BE2C (cell line): ENCODE measurements at places on chromosomes 7 and 10.
A peak's percentile ranks its signal among the peaks of the same experiment; 100 is the strongest.

DNA sequence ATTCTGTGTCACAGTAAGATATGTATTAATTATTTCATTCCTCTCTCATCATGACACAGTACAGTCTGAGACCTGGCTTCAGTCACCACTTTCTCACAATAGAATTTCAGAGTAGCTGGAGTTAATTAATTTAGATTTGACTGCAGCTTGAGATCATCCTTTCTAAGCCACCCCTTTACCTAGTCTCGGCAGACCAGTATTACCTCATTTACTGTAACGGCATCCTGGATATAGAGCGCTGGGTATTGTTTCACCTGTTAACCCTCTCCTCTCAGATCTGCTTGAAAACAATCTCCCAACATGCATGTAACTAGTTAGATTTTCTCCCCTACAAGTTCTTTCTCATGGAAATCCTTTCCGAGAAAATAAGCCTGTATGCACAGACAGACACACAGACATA, 1057.5 kb downstream of the GATA3 start:
- DNase-seq, result no peak

DNA sequence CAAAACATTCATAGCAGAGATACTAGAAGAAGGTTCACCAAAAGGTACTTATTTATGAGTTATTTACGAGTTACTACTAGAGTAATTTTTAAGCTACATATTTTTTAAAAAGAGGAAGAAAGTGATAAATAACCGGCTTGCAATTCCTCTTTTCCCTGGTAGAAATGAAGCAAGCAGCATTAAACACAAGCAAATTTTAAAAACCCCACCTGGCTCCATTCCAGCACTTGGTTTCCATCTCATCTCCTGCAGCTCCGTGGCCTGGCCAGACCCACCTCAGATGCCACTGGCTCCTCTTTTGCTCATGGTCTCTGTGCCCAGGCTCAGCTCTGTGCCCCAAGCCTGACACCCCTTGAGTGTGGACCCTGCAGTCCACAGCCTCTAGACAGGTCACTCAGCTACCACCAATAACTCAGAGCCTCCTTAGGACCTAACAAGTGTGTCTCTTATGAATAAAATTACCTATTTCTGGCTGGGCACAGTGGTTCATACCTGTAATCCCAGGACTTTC, 479.5 kb downstream of the TNS3 start:
- no peak for DNase-seq

DNA sequence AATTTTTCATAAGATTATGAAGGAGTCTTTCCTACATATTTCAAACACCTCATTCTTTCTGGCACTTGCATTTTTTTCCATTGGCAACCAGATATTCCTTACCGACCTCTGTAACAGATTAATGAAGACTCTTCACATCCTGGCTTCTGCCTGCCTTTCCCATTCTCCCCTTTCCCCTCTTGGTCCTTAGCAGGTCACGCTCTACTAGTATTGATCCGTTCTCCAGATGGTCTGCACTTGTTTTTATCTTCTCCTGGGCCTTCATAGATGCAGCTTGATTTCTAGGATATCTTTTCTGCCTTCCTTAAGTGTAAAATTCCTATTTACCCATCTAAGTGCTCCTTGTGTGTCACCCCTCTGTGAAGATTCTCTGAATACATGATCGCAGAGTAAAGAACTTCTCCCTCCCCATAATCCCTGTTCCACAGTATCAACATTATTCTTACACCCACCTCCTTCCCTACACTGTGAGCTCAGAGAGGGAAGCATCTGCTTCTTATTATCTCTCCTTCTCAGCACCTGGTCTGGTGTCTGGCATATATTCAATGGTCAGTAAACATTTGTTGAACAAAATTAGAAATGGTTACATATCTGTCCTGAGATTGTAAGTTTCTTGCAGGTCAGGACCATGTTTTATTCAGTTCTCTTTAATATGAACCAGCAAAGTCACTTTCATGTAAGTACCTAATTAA, 654.2 kb downstream of the REEP3 start:
- DNase-seq, result no peak

GRCh38 chr7:102111061-102112041, 175.3 kb upstream of the SH2B2 start:
- no peak for DNase-seq

DNA sequence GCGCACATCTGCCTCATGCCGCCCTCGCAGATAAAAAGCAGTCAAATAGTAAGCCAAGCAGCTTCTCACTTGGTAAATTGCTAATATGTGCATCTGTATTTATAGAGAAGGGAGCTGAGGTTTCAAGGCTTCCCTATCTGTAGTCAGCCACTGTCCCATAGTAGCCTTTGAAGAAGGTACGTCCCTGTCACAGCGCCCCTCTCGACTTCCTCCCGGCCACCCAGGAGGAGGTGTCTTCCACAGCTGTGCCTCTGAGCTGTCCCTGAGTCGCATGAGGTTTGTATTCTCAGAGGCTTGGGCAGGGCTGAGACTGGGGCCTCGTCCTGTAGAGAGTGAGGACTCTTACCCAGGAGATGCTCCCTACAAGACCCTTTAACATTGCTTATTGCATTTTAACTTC, 49.0 kb downstream of the SPOCK2 start:
- DNase-seq, result no peak

GRCh38 chr10:29229258-29229705, 59.6 kb upstream of the LYZL1 start:
- DNase-seq, result no peak

- DNase-seq, result no peak
Measured at GRCh38 chr7:159033956-159034355, 110.7 kb downstream of the VIPR2 start.

DNA sequence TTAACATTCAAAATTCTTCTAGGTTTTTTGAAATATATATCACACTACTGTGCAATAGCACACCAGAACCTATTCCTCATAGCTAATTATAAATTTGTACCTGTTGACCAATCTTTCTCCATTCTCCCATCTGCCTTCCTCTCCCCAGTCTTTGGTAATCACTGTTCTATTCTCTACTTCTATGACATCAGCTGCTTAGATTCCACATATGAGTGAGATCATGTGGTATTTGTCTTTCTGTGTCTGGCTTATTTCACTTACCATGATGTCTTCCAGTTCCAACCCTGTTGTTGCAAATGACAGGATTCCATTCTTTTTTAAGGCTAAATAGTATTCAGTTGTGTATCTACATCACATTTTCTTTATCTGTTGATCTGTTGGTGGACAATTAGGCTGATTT, 54.4 kb upstream of the CCDC6 start:
- DNase-seq, result no peak

- DNase-seq, result no peak
Measured at GRCh38 chr7:15086131-15086611, 183.6 kb upstream of the DGKB start.

- DNase-seq, result peak; percentile 66
Measured at GRCh38 chr10:133336577-133337369, at the start of gene CALY. Gene CALY (minus strand): TSS chr10:133336896. CDS start chr10:133328989, 7,907 bp downstream.

DNA sequence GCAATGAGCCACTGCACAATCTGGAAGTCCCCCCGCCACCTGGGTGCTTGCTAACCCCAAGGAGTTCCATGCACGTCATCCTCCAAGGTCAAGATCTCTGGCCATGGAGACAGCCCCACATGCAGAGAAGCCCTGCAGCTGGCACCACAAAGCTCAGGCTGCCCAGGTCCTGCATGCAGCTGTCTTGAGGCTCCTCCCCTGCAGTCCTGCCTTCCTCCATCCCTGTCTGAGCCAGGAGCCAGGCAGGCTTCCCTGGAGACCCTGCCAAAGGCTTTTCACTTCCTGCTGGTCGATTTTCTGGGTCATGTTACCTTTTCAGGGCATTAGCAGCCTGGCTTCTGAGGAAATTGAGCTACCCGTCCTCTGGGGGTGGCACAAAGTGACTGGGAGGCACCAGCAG, 12.5 kb upstream of the TMEM72 start:
- DNase-seq, result no peak

- no peak for DNase-seq
Measured at GRCh38 chr10:103193820-103194529, 903 bp upstream of the NT5C2 start.

GRCh38 chr7:54550471-54550870, 8.3 kb downstream of the VSTM2A start:
- peak; percentile 41 for DNase-seq

DNA sequence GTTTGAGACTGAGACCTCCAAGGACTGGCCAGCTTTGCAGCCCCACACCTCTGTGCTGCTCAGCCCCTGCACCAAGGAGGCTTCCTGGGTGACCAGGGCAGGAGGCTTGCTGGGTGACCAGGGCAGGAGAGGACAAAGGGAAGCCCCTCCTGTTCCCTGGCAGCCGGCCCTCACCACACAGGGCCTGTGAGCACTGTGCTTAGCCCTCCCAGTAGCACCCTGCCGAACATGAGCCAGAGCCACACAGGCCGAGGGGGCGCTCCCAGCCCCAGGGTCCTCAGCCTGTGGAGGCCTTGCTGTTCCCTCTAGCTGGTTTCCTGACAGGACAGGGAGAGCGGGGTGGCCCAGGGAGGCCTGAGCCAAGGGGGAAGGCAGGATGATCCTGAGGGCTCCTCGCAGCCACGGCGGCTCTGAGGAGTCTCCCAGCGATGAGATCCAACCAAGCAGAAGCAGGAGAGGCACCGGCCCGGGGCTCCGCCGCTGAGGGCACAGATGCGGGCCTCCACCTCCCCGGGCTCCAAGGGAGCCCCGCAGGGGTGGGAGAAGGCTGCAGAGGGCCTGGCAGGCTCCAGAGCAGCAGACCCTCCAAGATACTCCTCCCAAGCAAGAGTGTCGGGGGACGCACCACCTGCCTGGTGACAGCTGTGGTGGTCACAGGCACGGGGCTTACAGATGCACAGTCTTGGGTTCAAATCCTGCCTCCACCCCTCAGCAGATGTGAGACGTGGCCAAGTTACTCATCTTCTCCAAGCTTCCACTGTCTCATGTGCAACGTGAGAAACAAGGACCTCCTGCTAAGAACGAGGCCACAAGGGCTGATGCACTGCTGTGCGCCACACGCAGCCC, 22.5 kb downstream of the WDR86 start:
- no peak for DNase-seq

- DNase-seq, result no peak
Measured at GRCh38 chr7:102434039-102434486, 688 bp downstream of the ORAI2 start.

GRCh38 chr7:27062946-27063345, 32.9 kb downstream of the HOXA1 start:
- DNase-seq, result no peak

DNA sequence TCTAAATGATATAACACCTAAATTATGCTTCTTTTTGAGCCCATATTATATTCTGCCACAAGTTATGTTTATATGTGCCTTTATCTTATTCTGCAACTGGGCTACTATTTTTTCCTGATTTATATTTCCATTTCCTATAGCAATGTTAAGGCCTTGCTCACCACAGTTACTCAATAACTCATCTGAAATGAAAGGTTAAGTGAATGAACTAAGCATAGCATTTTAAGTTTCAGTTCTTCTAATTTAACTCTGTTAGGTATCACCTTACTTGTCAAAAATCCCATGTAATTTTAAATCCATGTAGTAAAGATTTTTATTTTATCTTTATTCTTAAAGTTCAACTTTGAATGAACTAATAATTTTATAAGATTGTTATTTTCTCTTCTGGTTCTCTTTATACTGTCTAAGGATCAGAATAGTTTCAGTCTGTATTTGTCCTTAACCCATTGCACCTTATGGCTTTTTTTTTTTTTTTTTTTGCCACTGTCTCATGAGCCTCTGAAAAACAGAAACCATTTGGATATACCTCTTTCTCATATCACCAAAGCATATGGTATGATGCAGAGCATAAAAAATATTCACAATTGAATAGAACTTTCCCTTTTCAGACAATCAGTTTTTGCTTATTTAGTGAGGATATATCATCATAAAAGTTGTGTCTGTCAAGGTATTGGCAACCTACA, 301.8 kb upstream of the ZWINT start:
- no peak for DNase-seq

DNA sequence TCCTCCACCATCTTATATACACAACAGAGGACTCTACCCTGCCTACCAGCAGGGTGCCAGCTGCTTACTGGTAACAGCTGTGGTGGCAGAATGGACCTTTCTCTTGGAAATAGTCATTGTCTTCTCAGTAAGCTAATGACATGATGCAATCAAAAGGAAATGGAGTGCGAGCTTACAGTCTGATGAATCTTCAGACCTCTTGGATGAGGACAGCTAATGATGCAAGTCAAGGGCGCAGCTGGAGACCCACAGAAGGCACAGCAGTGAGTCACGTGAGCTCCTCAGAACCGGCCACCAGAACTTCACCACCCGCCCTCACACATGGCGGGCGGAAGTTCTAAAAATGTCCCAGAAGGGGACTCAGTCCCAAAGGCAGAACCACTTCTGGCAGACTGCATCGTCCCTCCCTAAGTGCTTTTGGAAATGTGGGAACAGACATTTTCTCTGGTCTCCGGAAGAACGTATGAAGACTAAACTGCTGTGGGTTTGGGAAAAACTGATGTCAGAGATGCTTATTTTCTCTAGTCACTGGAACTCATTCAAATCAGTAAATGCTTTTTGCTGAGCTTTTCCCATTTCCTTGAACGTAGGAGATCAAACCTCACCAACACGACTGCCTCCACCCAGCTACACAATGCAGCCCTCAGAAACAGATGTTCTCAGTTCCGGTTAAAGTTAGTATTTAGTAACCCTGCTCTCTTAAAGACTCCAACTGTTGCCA, 96.4 kb downstream of the FAS start:
- DNase-seq, result no peak

DNA sequence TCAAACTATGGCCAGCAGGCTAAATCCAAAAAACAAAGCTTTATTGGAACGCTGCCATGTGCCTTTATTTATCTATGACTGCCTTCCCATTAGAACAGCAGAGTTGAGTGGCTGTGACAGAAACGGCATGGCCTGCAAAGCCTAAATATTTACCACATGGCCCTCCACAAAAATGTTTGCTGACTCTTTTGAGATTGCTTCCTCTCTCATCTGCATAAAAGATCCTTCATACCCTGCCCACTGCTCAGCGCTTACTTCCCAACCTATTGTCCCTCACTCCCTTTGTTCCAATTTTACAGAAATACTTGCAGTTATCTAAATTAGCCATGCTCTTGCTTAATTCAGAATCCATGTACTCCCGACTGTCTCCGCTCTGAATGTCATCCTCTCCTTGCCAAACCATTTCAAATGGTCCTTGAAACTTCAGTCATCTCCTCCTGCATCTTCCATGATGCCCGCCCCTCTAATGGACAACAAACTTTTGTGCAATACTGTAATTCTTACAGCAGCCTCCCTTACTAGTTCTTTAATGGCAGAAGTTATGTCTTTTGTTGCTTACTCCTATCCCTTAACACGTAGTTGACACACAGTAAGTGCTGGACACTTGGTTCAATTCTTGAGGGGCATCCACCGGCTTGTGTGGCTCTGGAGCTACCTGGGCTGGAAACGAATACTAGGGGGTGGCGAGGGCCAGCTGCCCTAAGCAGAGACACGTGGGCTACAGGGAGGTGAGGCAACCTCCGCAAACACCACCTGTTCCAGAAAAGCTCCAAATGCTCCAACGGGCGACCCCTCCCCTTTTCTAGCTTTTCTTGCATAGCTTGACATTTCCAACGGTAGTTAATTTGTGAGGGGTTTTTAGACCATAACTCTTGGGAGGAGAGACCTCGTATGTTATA, 832 bp downstream of the XRCC2 start:
- DNase-seq, result peak; percentile 75

GRCh38 chr10:128306535-128306934, 180.3 kb upstream of the MKI67 start:
- no peak for DNase-seq
